A172 (cell line): ENCODE measurements at places on chromosomes 7 and 10. TPM values are rescaled to one million over a fixed set of nuclear protein-coding genes. Genes with fewer than 3 reads are reported as not detected.

Gene GRK5
- 12.2 and 13.0 TPM in 2 replicates for total RNA-seq

Gene PRKCQ
- total RNA-seq, result not detected in 2 replicates

Gene PKD2L1
- total RNA-seq, result not detected in 2 replicates

Gene INHBA
- total RNA-seq, result 0.34 and 0.53 TPM in 2 replicates

Gene MYL7
- not detected in 2 replicates for total RNA-seq

Gene SYT15B
- 0.09 TPM in 1 of 2 replicates, not detected in the other for total RNA-seq

Gene OPN1SW
- not detected in 2 replicates for total RNA-seq

Gene STX1A
- total RNA-seq, result 18.6 and 30.2 TPM in 2 replicates

Gene CASTOR2
- 10.5 and 12.6 TPM in 2 replicates for total RNA-seq

Gene FFAR4
- not detected in 2 replicates for total RNA-seq

Gene PDE6C
- not detected in 2 replicates for total RNA-seq

Gene ZNF804B
- total RNA-seq, result not detected in 2 replicates

Gene FOXP2
- 0.12 and 0.14 TPM in 2 replicates for total RNA-seq

Gene GARIN1A
- total RNA-seq, result not detected in 2 replicates

Gene SLC25A13
- total RNA-seq, result 71.3 and 73.5 TPM in 2 replicates

Gene AKR1C2
- total RNA-seq, result 50.4 and 186 TPM in 2 replicates

Gene CADPS2
- total RNA-seq, result 3.4 and 3.7 TPM in 2 replicates

Gene ANKRD1
- 705 and 1,018 TPM in 2 replicates for total RNA-seq

Gene OR13A1
- total RNA-seq, result not detected in 2 replicates

Gene CALHM3
- 4.7 and 4.8 TPM in 2 replicates for total RNA-seq
